ENCODE measurements at places on chromosomes 13 and 19. TPM values are rescaled to one million over a fixed set of nuclear protein-coding genes. Genes with fewer than 3 reads are reported as not detected.

DNA sequence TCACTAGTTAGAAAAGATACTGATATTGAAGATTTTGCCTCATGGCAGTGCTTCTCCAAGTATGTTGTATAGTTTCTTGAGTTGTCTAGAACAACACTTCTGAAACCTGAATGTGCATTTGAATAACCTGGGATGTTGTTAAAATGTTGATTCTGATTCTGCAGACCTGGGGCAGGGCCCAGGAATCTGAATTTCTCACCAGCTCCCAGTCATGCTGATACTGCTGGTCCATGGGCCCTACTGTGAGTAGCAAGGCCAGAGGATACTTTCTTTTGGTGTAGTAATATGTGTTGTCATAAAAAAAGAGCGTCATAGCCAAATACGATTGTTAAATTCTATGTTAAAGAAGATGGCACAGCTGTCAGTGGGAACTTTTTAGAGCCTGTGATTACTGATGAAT is 41.6 kb upstream of the C1QTNF9 start:
- no peak for DNase-seq

GRCh38 chr13:36108954-36109353 is 22.2 kb downstream of the DCLK1 start:
- DNase-seq: no peak

GRCh38 chr19:2902590-2903218 is 2.0 kb downstream of the ZNF57 start:
- no peak for DNase-seq

Gene ZNF701
- 22.4 TPM for total RNA-seq

GRCh38 chr13:66033924-66034323 is 1196.2 kb downstream of the PCDH9 start:
- DNase-seq: no peak

- no peak for DNase-seq
Observed at GRCh38 chr13:25930653-25931052, 121.2 kb downstream of the SHISA2 start.

GRCh38 chr13:30345426-30346100 is 38.2 kb upstream of the KATNAL1 start:
- no peak for DNase-seq

GRCh38 chr13:108768035-108768434 is 138.6 kb downstream of the MYO16 start:
- DNase-seq: no peak

Gene ZNF730
- total RNA-seq: 25.3 TPM

- DNase-seq: no peak
Observed at GRCh38 chr13:102626928-102627327, 30.1 kb downstream of the TPP2 start.

Gene CGB5
- total RNA-seq: not detected

Data from frontal cortex (tissue), 4 donors.